MV-4-11 (cell line): ENCODE measurements at places on chromosomes 1 and 21.

- DNase-seq = no peak
Observed at GRCh38 chr1:31142406-31142805, 76.9 kb upstream of the PUM1 start.

- DNase-seq = no peak
Observed at GRCh38 chr21:41955516-41955915, 1.7 kb upstream of the C2CD2 start.

- no peak for DNase-seq
Observed at GRCh38 chr21:41834926-41835663, 44.0 kb downstream of the PRDM15 start.

DNA sequence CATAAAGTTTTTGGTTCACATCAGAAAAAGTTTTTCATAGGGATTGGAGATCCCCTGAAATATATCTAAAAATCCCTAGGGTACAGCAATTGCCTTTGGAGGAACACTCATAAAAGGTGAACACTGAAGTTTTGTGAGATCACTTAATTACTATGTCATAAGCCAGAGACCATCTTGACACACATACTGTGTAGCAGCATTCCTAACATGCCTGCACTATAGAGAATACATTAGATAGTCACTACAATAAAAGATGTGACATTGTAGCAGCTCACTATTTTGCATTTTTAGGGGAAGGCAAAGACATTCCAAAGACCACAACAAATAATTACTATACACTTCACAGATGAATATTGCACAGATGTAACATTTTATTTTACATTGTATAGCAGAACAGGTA is 779.9 kb downstream of the KCNT2 start:
- DNase-seq = no peak

DNA sequence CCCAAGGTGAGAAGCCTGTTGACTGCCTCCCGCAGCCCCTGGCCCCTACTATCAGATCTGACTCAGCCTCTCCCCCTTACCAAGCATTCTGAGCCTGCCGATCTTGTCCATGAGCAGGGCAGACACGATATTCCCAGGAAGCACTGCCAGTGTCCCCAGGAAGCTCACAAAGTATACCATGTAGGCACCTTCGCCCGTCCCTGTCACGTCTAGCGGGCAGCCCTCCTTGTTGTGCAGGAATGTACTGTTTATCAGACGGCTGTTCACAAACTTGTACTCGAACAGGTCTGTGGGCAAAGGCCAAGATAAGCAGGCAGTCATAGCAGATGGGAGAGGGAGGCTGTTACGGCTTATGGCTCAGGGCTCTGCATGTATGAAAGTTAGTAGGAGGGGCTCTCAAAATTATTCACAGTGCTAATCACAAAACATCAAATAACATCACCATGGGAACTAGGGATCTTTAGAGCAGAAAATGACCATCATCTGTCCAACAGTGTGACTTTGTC is 7.3 kb downstream of the BOLA1 start:
- DNase-seq = no peak

DNA sequence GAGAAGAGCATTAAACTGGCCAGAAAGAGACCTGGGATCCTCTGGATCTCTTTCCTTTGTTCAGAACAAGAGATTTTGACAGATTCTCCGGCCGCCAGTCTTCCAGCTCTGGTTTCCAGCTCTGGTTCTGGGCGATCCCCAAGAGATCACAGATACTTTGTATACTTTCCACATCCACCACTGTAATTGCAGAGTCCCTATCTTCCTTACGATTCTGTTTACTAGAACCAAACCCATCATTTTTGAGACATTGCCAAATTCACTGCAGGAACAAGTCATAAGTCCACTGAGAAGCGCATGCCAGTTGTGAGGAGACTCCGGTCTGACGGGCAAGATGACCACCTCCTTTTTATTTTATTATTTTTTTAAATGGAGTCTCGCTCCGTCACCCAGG is 505.2 kb downstream of the SMYD3 start:
- DNase-seq = no peak

- peak; percentile 40 for DNase-seq
Observed at GRCh38 chr1:244735404-244735803, 82.5 kb downstream of the DESI2 start.

DNA sequence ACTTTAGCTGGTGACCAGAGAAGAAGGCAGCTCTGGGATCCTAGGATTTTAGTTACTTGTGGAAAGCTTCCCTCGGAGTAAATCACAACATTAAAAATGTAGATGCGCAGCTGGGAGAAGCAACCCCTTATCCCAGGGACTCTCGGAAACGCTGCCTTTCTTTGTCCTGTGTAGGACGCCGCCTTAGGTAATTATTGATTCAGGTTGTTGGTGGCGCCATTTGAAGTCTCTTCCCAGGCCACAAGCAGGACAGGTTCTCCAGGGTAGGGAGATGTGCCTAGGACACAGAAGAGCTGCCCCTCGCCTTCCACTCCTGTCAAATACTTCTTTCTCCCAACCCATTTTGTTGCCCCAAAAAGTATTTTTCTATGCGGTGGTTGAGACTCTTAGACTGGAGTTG is 10.3 kb downstream of the SLC37A1 start:
- DNase-seq = no peak

- DNase-seq = peak; percentile 81
Observed at GRCh38 chr21:39004634-39005501, 178.4 kb downstream of the PSMG1 start.

- DNase-seq = no peak
Observed at GRCh38 chr1:61081686-61082310, 563 bp upstream of the NFIA start.

DNA sequence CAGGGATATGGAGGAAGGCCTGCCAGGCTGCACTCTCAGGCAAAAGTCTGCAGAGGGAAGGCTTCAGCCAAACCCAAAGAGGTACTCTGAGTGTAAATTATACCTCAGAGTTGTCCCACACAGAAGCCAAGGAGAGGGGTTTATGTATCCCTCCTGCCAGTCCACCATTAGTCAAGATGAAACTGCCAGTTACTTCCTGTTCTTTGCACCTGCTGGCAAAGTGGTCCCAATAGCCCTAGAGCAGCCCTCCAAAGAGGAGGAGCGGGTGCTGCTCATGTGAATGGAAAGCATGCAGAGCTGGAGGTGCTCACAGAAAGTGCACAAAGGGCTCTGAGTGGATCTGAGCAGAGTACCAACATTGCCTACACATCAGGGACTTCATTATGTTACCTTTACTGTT is 37.1 kb upstream of the MCOLN3 start:
- peak; percentile 26 for DNase-seq

GRCh38 chr1:234231061-234231892 is 142.0 kb upstream of the COA6 start:
- no peak for DNase-seq
